ENCODE measurements at places on chromosomes 2 and 18.

DNA sequence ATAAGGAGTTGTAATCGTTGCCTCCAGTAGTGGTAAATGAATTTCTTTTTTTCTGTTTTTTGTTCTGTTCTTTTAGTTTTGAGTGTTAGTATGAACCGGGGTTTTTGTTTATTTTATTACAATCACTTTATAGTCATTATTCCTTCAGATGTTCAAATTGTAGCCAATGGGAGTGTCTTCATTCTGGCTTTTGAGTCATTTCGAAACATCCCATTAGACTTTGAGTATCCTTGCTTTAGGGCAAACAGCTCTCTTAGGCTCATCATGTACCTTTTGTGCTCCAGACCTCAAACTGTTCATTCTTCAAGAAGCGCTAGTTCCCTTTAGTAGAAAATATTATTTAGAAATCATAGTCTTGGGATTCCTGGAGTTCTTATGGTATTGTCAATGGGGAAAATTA, 54.2 kb upstream of the PAX3 start:
- DNase-seq = no peak

DNA sequence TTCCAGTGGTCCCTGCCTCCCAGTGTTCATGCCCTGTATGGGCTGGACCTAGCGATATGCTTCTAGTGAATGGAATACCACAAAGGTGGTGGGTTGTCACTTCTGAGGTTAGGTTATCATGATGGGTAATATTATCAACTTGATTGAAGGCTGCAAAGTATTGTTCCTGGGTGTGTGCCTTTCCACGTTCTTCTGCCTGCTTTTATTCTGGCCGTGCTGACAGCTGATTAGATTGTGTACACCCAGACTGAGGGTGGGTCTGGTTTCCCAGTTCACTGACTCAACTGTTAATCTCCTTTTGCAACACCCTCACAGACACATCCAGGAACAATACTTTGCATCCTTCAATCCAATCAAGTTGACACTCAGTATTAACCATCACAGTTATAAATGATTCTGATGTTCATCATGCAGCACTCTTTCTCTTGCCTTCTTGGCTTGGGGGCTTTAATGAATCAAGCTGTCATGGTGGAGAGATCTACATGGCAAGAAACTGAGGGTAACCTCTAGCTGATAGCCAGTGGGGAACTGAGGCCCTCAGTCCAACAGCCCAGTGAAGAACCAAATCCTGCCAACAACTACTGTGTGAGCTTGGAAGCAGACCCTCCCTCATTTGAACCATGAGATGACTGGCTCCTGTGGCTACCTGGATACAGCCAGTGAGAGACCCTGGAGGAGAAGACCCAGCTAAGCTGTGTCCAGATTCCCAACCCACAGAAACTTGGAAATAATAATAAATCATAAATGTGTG, 63.0 kb upstream of the CELF4 start:
- no peak for DNase-seq

GRCh38 chr2:180849851-180850250, 130.6 kb upstream of the UBE2E3 start:
- no peak for DNase-seq

- peak; percentile 45 for DNase-seq
Measured at GRCh38 chr18:5057386-5058348, 139.4 kb downstream of the AKAIN1 start.

DNA sequence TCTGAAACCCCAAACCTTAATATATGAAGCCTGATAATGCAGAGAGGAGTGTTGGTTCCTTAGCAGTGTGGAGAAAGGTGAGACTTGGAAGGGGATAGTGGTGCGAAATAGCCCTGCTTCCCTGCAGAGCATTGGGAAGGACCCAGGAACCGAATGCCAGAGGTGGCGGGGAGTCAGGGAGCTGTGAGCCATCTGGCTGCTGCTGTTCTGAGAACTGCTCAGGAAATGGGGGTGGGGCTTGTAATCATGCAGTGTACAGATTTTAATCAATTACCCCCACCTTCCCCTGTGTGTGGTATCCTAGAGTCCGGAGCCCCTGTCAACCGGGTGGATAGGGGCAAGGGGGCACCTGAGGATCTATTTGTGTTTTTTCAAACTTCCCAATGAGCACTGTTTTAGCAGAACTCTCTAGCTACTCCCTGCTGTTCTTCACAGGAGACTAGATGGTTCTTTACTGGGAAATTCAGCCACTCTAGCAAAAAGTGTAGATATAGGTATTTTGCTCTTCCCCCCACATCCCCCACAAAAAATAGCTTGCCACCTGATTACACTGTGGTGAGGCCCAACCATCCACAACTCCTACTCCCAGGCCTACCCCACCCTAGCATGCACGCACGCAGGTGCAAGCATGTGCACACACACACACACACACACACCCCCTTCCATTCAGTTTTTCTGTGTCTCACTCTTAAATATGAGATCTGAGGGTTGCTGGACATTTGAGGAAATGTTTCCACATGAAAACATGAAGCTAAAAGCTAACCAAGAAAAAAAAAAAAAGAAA, 30.1 kb upstream of the MBOAT2 start:
- DNase-seq = no peak

DNA sequence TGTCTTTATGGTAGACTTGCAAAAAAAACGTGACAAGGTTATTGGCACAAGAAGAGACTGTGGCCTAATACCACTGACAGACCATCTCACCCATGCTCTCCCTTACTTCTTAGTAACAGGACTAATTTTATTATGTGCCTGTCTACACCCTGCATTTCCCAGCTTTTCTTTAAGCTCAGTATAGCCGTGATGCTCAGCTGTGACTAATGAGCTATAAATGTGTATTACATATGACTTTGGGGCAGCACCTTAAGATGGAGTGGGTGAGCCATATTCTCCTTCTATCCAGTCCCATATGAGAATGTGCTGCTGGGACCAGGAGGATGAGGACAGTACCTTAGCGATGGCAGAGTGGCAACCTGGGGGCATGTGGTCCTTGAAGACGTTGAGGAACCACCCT, 293.5 kb downstream of the RNF144A start:
- no peak for DNase-seq

- DNase-seq = no peak
Measured at GRCh38 chr2:216932113-216932862, 72.4 kb upstream of the TNP1 start.

GRCh38 chr2:149155196-149155969, 116.9 kb downstream of the LYPD6B start:
- DNase-seq = no peak

DNA sequence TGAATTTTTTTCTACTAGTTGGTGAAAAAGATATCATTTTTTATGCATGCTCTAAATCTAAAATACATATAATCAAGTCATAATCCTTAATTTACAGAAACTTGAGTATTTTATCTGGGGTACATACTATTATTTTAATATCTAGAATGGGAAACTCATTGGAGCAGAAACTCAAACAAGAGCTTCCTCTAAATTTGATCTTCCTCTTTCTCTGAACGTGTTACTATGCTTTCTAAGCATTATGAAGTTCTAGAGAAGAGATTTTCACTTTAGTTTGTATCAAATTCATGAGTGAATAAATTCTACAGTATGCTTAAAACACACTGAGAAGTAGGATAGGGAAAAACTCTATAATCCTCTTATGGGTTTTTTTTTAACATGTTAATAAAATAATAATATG, 20.6 kb upstream of the SLC38A11 start:
- DNase-seq = no peak

DNA sequence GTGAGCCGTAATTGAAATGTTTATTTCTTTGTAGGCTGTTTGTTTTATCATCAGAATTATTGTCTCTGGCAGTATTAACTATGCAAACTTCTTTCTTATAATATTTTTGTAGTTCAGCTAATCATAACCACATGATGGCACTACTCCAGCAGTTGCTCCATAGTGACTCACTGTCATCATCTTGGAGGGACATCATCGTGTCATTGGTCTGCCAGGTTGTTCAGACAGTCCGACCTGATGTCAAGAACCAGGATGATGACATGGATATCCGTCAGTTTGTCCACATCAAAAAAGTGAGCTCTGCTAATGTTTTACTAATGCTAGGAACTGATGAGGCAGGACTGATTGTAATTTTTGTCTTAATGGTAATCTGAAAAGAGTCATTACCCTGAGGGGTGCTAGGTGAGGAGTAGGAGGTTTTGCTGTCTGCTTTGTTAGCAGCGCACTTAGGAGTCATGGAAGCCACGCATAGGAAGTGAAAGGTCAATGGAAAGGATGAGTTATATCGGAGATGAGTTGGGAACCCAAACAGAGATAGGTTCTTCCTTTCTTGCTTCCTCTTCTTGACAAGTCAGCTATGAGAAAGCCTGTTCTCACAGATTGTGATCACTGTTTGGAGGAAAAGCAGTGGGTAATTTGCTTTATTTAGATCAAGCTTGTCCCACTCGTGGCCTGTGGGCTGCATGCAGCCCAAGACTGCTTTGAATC, 49.2 kb downstream of the PIKFYVE start:
- DNase-seq = no peak

- no peak for DNase-seq
Measured at GRCh38 chr2:130796290-130796689, 40.4 kb upstream of the ARHGEF4 start.

DNA sequence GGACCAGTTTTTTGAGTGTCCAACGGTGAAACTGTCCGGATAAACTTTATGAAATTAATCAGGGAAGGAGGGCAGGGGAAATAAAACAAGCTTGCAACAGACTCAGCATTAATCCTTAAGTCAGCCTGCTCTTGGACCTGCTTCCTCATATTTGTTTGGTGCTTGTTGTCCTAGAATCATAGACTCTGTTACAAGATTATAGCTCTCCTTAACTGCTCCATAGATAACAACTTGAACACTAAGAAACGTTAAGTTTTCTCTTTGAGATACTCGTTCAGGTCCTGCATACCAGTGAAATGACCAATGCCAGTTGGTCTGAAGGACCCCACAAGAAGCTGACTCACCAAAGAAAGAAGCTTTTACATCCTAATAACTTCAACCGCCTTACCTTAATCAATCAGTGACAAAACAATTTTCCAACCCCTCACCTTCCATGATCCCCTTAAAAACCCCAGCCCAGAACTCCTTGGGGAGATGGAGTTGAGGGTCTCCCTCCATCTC, 493.2 kb downstream of the PID1 start:
- no peak for DNase-seq

DNA sequence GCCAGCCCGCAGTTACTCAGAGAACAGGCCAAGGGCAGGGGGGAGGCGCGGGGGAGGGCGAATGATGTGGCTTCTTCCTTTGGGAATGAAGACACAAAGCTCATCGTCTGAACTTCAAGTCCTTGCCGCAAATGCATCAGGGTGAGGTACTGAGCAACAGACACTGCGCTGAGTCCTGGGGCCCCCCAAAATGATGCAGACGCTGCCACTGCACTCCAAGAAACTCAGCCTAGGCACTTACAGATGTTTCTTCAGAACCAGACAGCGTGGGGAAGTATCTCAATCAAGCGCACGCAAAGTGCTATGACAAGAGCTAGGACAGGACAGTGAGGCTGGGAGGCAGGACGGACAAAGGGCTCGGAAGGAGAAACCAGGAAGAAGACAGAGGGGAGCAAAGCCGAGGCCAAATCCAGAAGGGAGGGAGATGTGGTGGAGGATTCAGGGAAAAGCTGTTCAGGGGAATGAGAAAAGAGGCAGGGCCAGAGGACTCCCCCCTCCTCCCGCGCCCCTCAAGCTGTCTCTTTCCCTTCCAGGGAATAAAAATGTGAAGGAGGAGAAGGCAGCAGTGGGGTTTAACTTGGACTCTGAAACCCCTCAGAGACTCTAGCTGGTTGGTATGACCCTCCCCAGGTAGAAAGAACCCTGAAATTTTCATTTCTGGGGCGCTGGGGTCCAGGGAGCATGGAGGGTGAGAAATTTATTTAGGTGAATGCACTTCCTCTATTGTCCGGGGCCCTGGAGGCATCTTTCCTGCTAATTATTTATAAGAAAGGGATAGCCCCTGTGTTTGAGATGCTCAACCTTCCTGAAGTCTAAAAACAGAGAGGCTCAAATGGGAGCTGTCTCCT, 34.9 kb downstream of the CIB4 start:
- no peak for DNase-seq

- DNase-seq = no peak
Measured at GRCh38 chr2:25201265-25201664, 32.9 kb upstream of the POMC start.

DNA sequence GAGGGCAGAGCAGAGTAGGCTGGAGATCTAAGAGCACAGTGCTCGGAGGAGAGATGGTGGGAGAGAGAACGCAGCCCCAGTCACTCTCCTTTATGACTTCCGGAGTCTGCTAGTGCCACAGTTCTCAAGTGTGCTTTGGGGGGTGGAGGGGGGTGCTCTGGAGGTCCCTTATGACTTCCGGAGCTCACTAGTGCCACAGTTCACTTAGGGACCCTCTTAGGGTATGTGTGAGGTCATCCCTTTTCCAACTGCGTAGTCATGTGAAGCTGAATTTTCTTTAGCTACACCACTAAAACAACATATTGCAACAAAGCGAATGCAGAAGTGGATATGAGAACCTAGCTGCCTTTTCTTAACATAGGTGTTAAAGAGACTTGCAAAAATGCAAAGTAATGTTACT, 153.7 kb upstream of the KCTD1 start:
- no peak for DNase-seq

DNA sequence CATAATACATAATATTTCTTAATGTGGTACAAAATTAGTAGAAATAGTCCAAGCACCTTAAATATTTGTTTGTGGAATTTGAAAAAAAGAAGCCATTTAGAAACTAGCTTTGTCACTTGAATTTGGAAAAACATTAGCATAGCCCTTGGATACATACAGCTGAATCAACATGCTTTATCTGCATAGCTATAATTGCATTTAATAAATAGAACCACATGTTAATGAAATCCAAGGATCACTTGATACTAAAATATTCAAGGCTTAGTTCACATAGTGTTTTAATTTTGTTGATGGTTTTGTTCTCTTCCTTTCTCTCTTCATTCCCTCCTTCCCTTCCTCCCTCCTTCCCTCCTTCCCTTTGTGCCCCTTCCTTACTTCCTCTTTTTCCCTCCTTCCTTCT, 169.4 kb upstream of the NRXN1 start:
- DNase-seq = no peak

- no peak for DNase-seq
Measured at GRCh38 chr18:56173542-56174220, 464.7 kb downstream of the TXNL1 start.

DNA sequence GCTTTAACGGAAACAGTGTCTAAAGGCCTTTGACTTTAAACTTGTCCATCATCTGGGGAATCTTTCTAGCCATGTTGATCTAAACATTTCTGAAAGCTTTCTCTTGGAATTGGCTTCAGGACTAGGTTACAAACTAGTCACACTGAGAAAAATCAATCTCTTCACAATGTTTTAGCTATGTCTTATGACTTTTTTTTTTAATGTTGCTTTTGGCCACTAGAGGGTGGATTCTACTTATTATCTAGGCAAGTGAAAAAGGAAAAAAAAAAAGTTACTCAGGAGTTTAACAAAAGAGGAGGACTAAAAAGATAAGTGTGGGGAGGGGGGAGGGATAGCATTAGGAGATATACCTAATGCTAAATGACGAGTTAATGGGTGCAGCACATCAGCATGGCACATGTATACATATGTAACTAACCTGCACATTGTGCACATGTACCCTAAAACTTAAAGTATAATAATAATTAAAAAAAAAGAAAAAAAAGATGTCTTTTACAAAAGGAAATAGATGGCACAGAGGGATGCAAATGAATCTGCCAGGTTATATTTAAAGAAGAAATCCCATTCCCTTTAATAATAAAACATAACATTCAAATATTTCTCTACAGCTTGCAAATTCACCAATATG, 160.4 kb upstream of the PID1 start:
- no peak for DNase-seq

- DNase-seq = no peak
Measured at GRCh38 chr2:148530350-148530749, 114.2 kb upstream of the EPC2 start.

- DNase-seq = no peak
Measured at GRCh38 chr2:2902547-2903281, 474.9 kb downstream of the EIPR1 start.

GRCh38 chr2:232894746-232895145, 24.7 kb downstream of the SNORC start:
- DNase-seq = no peak
